ENCODE measurements at places on chromosomes 7 and 10.

DNA sequence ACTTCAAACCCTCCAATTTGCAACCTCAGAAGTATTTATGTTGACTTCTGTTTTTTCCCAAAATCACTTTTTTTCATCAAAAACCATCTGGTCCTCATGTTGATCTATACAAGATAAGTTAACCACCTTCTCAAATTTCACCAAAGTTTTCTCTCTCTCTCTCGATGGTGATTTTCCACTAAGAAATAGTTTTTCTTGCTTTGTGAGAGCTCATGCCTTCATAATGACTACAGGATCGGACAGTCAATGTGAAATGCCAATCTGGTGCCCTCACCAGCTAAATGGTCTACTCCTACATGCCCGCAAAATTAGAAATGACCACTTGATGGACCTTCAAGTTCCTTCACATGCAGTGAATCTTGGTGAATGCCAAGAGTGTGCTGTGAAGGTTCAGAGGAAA, 40.4 kb downstream of the CNNM1 start:
- DNase-seq: no peak

GRCh38 chr7:130872756-130873448, 138.9 kb upstream of the KLF14 start:
- DNase-seq: no peak

GRCh38 chr7:41005374-41005901, 697.5 kb downstream of the INHBA start:
- no peak for DNase-seq

- DNase-seq: no peak
Measured at GRCh38 chr7:44101303-44101965, 2.7 kb upstream of the AEBP1 start.

DNA sequence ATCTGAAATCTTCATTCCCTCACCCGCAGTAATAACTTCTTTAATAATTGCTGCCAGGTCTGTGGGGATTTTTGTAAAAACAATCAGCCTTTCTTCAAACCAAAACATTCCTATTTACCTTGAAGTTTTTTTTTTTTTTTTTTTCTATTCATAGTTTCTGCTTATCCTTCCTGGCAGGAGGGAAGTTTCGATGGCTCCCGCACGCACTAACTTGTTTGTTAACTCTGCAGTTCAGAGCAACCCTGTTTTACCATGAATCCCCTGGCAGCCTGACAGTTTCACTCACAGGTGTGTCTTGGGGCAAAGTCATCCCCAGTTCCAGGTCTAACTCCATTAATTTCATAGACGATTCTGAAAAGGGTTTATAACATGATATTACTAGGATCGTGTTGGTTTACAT, 149.3 kb downstream of the KLF6 start:
- DNase-seq: no peak

GRCh38 chr10:97078261-97078937, 107.4 kb downstream of the SLIT1 start:
- DNase-seq: no peak

DNA sequence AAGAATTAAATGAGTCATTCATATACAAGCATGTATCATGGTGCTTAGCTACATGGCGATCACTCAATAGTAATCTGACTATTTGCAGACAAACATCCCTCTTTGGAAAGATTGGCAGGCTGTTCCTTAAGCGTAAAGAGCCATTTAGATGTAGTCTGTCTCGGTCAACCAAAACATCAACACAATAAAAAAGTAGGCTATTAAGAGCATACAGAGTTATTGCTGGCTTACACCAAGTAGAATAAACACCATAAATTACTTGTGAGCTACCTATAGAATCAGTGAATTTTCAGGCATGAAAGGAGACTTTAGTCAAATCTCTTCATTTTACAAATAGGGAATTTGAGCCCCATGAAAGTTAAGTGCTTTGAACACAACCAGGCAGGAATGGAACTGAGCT, 171.7 kb upstream of the FAM171A1 start:
- DNase-seq: no peak

DNA sequence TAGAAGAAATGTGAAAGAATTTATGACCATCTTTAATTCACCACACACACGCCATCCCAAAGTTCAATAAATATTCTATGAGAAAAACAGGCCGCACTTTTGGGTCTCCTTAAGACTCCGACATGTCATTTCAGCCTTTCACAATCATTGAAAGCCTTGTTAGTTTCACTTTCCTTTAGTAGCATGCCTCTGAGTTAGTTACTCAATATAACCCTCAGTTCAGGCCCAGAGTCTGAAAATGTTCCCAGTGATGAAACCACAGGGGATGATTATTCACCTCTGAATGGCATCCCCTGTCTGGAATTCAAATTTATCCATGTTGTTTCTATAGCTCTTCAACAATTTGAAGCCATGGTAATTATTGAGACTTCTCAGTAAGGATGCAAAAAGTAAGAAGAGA, 278.1 kb upstream of the NRP1 start:
- no peak for DNase-seq

DNA sequence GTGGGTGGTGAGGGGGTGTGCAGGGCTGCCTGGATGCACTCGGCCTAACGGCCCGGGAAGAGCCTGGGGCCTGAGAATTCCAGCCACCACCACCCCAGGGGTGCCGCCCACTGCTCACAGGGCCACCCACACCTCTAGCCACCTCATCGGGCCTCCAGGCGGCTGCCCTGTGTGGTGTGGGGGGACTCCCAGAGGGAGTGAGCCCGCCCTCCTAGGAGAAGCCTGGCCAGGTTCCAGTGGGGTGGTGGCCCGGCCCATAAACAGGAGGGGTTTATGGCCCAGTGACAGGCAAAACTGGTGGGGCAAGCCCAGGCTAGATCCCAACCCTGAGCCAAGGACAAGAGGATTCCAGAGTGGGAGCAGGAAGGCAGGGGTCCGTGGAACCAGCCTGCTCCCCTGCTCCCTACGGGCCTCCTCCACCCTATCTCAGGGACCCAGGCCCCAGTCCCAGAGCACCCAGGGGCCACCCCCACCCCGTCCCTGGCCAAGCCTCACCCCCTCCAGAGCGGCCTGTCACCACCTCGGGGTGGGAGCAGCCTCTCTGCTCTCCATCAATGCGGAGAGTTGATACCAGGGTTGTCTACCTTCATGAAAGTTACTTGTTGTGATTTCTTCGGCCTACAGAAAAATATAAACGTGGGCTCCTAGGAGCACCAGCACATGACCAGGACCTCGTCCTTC, 20.2 kb upstream of the PDGFA start:
- no peak for DNase-seq

DNA sequence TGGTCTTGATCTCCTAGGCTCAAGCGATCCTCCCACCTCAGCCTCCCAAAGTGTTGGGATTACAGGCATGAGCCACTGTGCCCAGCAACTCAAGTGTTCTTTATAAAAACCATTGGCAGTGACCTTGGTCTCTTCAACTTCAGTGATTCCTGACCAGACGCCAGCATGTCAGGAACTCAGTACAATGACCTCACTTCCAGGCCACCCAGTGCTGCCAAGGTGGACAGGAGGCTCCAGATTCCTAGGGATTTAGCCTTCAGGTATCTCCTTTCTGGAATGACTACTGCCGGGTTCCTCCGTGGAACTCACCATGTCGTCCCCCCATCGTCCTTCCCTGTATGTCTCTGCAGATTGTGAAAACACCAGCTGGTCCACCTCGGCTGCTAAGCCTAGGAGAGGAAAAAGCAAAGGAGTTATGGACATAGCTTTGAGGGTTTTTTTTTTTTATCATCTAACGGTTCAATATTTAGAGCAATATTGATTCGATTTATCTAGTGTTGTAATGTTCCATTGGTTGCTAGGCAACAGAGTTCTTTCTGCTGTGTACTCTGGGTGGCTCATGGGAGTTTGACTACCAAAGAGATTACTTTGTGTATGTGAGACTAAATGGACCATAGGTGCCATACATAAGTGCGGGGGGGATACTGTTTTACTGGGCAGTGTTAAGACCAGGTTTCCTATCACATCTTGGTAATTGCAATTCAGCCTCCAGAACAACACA, 425.8 kb upstream of the AUTS2 start:
- no peak for DNase-seq

DNA sequence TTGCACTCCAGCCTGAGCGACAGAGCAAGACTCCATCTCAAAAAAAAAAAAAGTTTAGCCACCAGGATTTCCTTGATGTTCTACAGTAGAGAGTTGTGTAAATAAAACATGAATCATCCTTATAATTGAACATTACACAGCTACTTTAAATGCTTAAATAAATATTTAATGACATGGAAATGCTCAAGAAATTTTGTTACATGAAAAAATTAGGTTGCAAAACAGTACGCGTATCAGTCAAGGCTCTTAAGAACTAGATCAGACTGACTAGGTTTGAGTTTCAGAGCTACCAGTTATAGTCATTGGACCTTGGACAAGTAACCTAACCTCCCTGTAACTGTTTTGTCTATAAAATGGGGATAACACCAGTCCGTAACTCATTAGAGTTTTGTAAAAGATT, 38.7 kb upstream of the GSAP start:
- no peak for DNase-seq

DNA sequence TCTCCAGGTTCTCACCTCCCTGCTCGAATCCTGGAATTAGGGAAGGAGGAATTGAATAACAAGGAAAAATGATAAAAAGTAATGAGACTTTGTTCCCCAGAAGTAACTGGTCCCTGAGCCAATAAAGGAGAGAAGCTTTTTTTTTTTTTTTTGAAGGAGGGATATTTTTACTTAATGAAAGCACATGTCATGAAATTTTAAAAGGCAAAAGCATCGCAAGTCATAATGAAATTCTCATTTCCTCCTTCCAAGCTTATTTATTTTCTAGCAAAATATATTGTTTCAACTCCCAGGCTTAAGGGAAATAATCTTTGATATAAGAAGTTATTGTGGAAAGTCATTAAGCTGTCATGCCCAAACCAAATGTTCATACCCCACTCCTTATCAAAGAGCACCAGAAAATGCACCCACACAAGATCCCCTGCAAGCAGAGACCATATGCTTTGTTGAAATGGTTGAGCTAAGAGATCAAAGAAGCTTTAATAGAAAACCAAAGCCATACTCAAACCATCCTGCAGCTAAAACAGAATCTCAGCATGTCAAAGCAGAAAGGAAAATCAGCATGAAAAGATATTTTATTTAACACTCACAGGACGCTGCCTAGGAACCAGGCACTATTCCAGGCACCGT, 16.7 kb upstream of the ABCC2 start:
- DNase-seq: no peak
